Activated naive CD8-positive, alpha-beta T cell treated with anti-CD3 and anti-CD28 coated beads for 36 hours (primary cell): ENCODE measurements at places on chromosomes 16 and 17. TPM values are rescaled to one million over a fixed set of nuclear protein-coding genes. Genes with fewer than 3 reads are reported as not detected.

RPL13 gene
- 2,814 TPM for total RNA-seq

TPSD1 gene
- total RNA-seq, result not detected

LRRC37A gene
- 1.5 TPM for total RNA-seq

PHB1 gene
- total RNA-seq, result 441 TPM

GP1BA gene
- total RNA-seq, result not detected

FBXW10 gene
- not detected for total RNA-seq

CD300LG gene
- total RNA-seq, result not detected

CLEC10A gene
- total RNA-seq, result not detected

SCNN1B gene
- total RNA-seq, result not detected

TRIM72 gene
- total RNA-seq, result not detected

DNA sequence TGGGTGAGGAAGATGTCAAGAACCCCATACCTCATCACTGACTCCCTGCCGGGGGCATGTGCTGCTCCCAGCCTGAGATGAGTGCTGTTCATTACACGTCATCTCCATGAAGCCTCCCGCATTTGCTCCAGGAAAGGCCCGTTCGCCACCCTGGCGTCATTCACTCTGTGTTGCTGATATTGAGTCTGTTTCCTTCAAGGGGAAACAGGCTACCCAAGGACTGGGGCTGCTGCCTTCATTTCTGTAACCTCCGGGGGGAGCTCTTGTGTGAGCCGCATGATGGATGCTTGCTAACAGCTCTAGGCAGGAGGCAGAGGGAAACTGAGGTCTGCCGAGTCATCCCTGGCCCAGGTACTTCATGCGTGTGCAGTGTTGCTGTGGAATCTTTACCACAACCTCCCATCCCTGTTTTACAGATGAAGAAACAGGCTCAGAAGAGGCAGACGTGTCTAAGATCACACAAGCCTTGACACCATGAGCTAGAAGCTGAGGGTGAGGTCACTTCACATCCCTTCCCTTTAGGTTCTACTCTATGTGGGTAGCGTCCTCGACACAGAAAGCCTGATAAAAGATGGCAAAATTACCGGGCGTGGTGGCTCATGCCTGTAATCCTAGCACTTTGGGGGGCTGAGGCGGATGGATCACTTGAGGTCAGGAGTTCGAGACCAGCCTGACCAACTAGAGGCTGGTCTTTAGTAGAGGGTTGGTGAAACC is 3.5 kb upstream of the ARMC5 start:
- DNase-seq, result peak; percentile 37

- DNase-seq, result no peak
Observed at GRCh38 chr17:64182325-64183012, 52.5 kb upstream of the ERN1 start.

DNA sequence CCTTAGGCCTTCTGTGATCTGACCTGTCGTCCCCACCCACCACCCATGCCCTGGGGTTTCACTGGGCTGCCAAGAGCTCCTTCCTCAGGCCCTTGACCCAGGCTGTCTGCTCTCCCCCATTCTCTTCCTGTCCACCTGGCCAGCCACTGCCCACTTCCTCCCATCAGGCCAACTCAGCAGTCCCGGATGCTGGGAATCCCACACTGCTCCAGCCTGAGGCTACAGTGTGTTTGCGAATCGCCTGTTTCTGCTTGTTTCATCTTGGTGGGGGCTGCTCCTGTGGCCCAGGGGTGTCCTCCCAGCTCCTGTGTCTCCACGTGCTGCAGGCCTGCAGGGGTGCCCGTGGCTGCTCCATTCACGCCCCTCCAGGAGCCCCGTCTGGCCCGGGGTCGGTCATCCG is 839 bp upstream of the METRN start:
- DNase-seq, result no peak

- DNase-seq, result no peak
Observed at GRCh38 chr17:37225465-37225864, 150.3 kb upstream of the C17orf78 start.

DNA sequence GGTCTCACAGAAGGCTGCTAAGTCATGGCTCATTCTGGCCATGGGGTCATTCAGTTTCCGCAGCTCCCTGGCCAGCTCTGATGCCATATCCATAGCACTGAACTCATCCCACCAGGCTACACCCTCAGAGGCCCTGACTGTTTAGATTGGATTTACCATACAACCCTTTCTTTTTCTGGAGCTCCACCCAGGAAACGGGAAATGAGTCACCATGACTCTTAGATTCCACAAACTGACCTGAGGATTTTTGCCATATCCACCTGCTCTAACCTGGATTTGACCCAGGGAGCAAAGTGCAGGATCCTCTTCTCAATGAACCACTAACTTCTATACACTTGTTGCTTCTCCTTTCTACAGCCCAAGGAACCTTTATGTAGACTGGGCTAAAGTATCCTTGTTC is 20.3 kb upstream of the CALB2 start:
- DNase-seq, result no peak

GRCh38 chr17:65079489-65079900 is 23.0 kb upstream of the GNA13 start:
- DNase-seq, result no peak

- no peak for DNase-seq
Observed at GRCh38 chr16:68447653-68448359, 502 bp downstream of the SMPD3 start.

DNA sequence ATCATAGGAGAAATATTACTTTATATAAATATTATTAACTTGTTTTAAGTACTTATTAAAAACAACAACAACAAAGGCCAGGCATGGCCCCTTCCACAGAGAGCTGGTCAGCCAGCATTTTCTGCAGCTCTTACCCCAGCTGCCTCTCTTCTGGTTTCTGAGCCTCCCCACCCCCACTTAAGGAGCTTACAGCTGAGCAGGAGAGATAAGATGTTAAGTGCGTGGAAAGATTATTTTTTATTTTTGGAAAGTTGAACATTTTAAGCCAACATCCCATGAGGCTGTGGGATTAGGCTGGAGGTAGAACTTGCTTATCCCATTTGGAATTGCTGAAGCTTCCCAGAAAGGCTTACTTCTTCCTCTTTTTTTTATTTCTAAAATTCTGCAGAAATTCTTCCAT is 401.2 kb downstream of the SEC14L1 start:
- DNase-seq, result no peak

GRCh38 chr16:28923652-28924398 is 1.2 kb downstream of the RABEP2 start:
- DNase-seq, result no peak

DNA sequence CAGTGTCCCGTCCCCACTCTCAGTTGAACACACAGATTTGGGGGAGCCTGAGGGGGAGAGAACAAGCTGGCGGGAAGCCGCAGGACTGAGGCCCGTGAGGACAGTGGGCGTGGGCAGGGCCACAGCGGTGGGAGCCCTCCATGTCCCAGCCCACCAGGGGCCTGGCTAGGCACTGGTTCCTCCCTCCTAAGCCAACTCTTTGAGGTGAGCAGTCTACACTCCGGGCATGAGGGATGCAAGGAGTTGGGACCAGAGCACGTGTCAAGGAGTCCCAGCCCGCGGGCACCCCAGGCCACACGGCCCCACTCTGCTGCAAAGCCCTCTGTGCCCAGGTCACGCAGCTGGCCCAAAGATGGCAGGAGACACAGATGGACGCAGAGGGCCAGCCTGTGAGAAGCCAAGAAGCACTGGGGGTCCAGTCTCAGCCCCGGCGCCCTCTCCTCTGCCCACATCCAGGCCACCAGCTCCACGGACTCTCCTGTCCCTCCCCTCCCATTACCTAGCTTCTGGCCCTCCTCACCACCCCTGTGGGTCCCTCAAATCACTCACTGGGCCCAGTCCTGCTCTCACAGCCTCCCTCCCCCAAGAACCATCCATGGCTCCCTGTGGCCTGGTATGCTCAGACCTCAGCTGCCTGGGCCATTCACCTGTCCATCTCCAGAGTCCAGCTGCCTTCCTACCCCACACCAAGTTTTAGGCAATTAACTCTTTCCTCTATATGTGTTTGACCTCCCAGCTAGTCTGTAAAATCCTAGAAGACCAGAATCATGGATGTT is 206.5 kb downstream of the RBFOX3 start:
- no peak for DNase-seq

DNA sequence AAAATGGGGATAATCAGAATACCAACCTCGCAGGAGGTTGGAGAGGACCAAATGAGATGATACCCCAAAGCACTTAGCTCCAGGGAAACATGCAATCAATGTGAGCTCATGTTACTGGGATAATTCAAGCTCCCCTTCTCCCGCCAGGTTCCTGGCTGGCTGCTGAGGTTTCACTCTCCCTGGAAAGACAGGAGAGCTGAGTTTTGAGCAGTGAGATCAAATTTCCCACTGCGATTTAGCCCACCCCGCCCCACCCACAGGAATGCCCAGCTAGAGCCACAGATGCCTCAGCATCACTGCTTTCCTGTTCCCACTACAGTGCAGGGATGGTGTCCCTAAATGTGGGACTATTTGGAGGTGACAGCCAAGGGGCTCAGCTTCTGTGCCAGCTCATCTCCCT is 56.7 kb downstream of the ZNF423 start:
- DNase-seq, result no peak

DNA sequence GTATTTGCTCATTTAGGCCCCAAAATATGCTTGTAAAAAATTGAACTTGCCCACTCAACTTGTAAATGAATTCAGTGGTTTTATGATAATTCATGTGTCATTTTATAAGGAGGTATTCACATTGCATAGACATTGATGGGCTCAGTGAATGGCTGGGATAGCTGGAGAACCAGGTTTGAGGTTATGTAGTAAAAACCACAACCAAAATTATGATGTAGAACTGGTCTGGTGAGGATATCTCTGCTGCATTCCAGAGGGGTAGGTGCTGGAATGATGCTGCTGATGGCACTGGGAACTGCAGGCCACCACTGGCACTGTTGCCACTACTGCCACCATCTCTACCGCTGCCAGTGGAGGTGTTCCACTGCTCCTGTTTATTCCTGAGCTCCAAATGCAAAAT is 21.5 kb upstream of the RABEP1 start:
- DNase-seq, result no peak

- DNase-seq, result peak; percentile 47
Observed at GRCh38 chr16:30927789-30928378, 4.5 kb downstream of the FBXL19 start.

DNA sequence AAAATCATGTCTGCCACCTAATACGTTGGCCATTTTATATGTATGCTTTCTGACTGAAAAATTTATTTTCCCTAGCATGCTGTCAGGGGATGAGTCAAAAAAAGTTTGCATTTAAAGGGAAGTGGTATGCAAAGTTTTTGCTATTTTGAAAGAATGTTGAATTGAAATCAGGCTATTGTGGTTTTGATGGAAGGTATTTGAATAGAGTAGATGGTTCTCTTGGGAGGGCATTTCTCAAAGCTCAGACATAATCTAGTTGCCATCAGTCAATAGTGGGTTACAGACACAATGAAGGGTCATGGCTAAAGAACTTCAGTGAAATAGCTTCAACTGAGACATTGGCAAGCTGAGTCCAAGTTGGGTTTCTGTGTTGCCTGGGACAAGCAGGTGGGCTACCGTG is 102.4 kb downstream of the MAP2K6 start:
- no peak for DNase-seq

DNA sequence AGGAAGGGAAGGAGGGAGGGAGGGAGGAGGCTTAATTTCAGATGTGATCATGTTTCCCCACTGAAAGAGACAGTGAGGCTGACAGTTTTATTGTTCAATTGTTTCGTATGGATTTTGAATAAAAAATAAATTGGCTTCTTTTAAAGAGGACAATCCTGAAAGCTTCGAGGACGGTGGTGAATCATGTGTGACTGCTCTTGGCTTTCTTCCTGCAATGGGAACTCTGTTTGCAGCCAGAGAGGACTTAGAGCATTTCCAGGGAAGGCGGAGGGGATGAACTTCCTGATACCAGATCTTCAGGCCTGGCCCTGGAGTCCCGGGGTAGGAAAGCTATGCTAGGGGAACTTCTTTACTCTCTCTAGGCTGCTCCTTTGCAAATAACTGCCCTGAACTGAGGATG is 72.8 kb upstream of the C16orf82 start:
- no peak for DNase-seq

GRCh38 chr16:35793601-35794000 is 2334.2 kb downstream of the TP53TG3F start:
- no peak for DNase-seq

GRCh38 chr16:12079412-12079965 is 103.0 kb downstream of the SNX29 start:
- no peak for DNase-seq

DNA sequence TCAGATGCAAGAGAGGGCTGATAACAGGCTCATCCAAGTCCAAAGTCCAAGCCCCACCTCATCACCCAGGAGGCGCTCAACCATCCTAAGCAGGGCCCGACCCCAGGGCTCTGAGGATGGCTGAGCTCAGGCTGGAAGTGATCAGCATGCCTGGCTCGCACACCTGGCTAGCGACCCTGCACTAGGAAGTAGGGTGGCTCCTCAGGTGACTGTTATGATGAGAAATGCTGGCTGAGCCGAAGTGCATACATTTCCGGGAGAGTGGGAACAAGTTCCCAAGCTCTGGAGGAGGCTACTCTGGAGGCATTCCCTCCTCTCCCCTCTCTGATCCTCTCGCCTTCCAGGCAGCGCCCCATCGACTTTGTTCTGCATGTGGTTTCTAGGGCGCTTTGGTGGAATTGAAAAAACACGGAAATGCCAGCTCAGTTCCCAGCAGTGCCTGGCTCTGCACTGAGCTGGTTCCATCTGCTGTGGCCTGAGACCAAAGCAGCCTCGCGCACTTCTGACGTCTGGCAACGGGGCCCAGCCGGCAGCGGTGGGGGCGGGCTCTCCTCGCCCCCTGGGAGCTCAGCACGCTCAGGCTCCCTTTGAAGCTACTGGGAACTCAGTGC is 130.3 kb downstream of the IRF8 start:
- DNase-seq, result no peak

DNA sequence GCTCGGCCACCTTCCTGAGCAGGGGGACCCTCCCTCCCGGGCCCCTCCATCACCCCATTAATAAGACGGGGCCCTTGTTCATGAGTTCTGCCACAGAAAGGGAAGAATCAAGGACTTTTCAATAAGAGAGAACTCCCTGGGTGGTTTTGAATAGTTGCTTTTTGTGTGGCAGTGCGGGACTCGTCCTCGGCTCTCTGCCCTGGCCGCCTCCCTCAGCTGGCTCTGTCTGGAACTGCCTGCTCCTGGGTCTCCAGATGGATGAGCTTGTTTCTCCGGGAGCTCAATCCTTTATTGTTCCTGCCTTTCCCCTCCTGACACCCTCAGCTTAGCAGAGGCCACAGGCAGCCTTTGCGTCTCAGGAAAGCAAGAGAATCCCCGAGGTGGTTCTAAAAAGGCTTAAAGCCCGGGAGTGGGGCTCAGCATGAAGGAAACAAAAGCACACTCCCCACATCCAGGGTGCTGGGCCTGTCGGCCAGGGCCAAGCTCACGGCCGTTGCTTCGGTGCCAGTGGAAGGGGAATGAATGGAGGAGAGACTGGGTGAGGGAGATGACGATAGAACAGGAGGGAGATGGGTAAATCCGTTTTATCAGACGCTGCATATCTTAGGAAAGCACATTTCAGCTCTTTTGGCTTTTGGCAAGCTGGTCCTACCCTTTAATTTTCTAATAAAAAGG is 60.2 kb downstream of the RAI1 start:
- no peak for DNase-seq

DNA sequence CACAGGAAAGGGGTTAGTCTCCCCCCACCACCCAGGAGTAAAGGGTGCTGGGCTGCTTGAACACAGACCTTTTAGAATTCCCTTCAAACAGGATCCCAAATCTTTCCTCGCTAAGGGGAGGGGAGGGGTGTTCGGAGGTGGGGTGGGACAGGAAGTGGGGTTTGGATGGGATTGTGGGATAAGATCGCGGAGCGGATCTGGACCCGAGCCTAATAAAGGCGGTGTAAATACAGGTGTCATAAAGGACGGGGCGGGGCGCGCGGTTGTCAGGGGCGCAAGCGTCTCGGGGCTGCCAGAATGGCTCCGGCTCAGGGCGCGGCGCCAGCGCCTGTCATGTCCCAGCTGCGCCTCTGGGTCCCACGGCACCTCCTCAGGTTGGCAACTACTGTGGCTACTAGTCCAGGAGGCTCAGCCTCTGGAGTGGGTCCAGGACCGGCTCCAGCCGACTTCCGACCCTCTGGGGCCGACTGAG is 59.8 kb upstream of the FBXO47 start:
- peak; percentile 51 for DNase-seq
